ENCODE measurements at places on chromosomes 7 and 10. TPM values are rescaled to one million over a fixed set of nuclear protein-coding genes. Genes with fewer than 3 reads are reported as not detected.

Gene PNLIPRP2
- total RNA-seq = not detected

Gene IFIT1B
- not detected for total RNA-seq

Gene GIMAP4
- not detected for total RNA-seq

Gene ERVW-1
- not detected for total RNA-seq

Gene SLC26A3
- not detected for total RNA-seq

Gene GSTO2
- 1.7 TPM for total RNA-seq

Gene OR2A7
- total RNA-seq = not detected

Gene CYP2C19
- not detected for total RNA-seq

Gene CALML5
- total RNA-seq = not detected

Gene SDK1
- total RNA-seq = 1.6 TPM

Gene PIP
- total RNA-seq = not detected

Gene SHH
- not detected for total RNA-seq

DNA sequence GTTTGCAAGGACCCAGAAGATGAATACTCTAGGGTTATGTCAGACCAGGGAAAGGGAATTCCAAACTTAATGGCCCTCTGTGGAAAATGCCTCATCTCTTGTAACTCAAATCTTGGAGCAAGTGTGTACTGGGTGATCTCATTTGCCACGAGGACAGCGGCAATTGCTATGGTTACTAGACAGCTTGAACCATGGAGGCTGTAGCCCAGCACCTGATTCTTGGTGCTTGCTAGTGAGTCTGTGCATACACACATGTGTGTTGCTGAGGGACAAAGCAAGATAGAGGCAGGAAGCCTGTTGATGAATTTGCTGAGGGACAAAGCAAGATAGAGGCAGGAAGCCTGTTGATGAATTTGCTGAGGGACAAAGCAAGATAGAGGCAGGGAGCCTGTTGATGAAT, 58.6 kb upstream of the FEZF1 start:
- DNase-seq = no peak

- DNase-seq = no peak
These were observed 185.6 kb downstream of the FANK1 start for GRCh38 chr10:126081841-126082466.

DNA sequence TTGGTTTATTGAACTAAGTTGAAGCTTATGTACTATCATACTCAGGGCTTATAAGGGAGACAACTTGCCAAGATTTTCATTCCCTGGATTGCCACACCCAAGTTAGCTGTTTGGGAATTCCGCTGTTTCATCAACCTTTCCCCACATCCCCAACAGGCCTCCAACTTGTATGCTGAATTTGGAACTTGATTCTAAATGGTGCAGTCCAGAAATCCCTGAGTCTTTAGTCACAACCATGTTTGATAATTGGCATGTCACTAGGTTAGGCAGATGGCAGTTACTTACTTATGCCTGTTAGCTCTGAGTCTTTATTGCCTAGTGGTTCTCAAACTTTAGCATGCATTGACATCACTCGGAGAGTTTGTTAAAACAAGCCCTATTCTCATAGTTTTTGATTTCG, 135.4 kb upstream of the PRPS1L1 start:
- DNase-seq = no peak

GRCh38 chr7:80517282-80517747, 5.5 kb upstream of the GNAT3 start:
- DNase-seq = no peak

GRCh38 chr10:8137726-8138125, 83.2 kb downstream of the GATA3 start:
- DNase-seq = no peak

- DNase-seq = no peak
These were observed 111.9 kb upstream of the RPA3 start for GRCh38 chr7:7830122-7830878.

DNA sequence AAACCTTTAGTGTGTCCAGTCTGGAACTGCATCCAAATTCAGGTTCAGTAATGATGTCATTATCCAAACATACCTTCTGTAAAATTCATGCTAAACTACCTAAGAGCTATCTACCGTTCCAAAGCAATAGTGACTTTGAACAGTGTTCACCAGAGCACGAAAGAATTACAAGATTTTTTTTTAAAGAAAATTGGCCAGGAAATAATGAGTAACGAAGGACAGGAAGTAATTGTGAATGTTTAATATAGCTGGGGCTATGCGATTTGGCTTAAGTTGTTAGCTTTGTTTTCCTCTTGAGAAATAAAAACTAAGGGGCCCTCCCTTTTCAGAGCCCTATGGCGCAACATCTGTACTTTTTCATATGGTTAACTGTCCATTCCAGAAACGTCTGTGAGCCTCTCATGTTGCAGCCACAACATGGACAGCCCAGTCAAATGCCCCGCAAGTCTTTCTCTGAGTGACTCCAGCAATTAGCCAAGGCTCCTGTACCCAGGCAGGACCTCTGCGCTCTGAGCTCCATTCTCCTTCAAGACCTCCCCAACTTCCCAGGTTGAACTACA, 694 bp upstream of the FAS start:
- peak; percentile 56 for DNase-seq

GRCh38 chr7:98137826-98138151, 31.1 kb downstream of the LMTK2 start:
- no peak for DNase-seq

DNA sequence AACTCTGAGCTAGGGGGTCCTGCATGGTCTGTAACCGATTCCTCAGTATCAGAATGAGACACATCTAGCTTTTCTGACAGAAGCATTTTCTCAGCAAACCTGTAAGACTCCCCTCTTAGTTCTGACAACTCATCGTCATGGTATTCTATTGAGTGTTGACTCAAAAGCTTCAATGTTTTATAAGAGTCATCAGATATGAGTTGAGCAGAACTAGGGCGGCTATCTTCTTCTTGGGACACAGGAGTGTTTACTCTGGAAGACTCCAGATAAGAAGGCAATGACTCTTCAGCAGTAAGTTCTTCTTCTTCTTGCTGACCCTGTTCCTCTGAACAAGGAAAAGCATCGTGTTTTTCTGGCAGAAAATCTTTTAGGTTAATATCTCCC, 167.0 kb upstream of the CCDC6 start:
- DNase-seq = no peak

- DNase-seq = no peak
These were observed 923 bp downstream of the TNPO3 start for GRCh38 chr7:129053938-129054437.

GRCh38 chr7:5414916-5415315, 8.7 kb downstream of the TNRC18 start:
- no peak for DNase-seq

GRCh38 chr7:131188367-131189339, 139.0 kb upstream of the MKLN1 start:
- DNase-seq = peak; percentile 99

DNA sequence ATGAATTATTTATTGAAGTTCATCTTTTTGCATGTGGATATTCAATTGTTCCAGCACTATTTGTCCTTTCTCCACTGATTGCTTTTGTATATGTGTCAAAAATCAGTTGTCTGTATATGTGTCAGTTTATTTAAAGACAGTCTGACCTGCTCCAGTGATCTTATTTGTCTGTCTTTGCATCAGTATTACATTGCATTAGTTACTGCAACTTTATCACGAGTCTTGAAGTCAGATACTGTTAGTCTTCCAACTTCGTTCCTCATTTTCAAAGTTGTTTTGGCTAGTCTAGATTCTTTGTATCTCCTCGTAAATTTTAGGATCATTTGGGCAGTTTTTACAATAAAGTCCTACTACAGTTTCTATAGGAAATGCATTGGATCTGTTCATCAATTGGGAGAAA, 166.4 kb downstream of the CELF2 start:
- no peak for DNase-seq

GRCh38 chr7:38274486-38274885, 1.1 kb upstream of the TARP start:
- DNase-seq = no peak

GRCh38 chr10:5625992-5626777, 40.2 kb downstream of the ASB13 start:
- no peak for DNase-seq

DNA sequence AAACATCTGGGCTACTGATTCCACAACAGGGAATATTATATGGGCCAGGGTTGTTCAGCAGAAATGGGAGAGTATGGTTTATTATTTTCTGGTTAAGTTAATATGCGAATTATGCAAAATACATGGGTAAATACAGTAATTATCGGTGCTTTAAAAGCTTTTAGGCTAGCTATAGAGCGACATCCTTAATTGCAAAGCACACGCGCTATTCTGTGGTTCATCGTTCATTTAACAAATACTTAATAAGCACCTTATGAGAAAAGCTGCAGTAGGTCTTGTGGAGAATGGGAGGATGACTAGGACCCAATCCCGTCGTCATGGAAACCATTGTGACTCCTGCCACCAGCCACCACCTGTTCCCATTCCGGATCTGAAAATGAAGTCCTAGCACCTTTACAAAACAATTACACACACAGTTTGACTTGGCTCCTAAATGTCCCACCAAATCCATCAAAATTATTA, 623 bp upstream of the CEP41 start:
- DNase-seq = peak; percentile 44

DNA sequence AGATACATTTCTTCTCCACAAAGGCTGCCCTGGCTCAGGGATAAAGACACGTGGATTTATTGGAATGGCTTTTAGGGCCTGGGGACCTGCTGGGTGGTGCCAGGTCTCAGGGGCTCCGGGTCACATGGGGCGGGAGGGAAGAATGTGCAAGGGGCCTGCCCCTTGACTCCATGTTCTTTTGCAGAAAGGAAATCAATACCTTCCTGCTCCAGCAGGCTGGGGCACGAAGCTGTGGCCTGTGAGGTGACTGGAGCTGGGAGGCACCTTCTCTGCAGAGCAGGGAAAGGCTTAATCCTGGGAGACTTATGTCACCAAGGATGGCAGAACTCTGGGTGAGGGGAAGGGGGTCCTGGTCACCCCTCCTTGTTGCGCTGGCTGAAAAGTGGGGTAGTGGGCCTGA, 42.3 kb upstream of the GNA12 start:
- no peak for DNase-seq

- DNase-seq = no peak
These were observed 21.6 kb downstream of the JCAD start for GRCh38 chr10:30037620-30038336.

GRCh38 chr7:101779267-101779666, 38.2 kb upstream of the CUX1 start:
- no peak for DNase-seq

GRCh38 chr10:90302758-90303481, 554.9 kb downstream of the HTR7 start:
- DNase-seq = no peak

- DNase-seq = peak; percentile 99
These were observed 55.2 kb downstream of the EGFR start for GRCh38 chr7:55073976-55074528.

DNA sequence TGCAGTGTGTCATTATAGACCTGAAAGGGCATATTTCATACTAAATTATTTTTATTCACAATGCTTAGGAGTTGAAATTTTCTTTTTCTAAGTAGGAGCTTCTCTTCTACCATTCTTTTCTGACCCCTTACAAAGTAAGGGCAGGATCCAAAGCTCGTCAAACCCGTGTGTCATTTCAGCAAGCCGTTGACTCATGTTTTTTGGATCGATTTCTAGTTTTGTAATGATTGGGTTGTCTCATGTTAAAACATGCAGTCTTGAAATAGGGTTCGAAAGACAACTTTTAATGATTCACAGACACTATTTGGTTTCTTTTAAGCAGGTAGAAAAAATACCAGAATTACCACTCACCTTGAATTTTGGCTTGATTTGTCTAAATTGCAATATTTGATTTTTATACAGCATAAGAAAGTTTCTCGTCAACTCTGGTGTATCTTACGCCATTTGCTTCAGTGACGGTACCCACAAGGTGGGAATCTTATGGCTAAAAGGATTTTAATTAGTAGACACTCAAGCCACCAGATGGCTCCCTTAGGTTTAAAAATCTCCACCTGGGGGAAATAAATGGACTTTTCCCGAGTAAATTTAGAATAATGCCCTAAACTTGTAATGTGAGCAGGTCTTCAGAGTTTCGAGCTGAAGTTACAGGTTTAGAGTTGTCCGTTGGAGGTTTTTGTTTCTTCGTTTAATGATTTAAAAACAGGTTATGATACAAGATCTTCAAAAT, 283.4 kb downstream of the CCDC3 start:
- DNase-seq = no peak

- DNase-seq = peak; percentile 33
These were observed 28.1 kb upstream of the PLXDC2 start for GRCh38 chr10:19788075-19788686.

- no peak for DNase-seq
These were observed 62.0 kb downstream of the GNAT3 start for GRCh38 chr7:80449836-80450235.

- no peak for DNase-seq
These were observed 107.8 kb upstream of the NAMPT start for GRCh38 chr7:106392590-106392989.

GRCh38 chr7:156722043-156722826, 81.7 kb downstream of the RNF32 start:
- no peak for DNase-seq

GRCh38 chr10:48548531-48549135, 56.2 kb downstream of the ARHGAP22 start:
- DNase-seq = no peak

All from HT1080 (cell line).